Suprapubic skin (tissue), 4 donors: ENCODE measurements at places on chromosomes 13 and 19.
A peak's percentile ranks its signal among the peaks of the same experiment; 100 is the strongest.

DNA sequence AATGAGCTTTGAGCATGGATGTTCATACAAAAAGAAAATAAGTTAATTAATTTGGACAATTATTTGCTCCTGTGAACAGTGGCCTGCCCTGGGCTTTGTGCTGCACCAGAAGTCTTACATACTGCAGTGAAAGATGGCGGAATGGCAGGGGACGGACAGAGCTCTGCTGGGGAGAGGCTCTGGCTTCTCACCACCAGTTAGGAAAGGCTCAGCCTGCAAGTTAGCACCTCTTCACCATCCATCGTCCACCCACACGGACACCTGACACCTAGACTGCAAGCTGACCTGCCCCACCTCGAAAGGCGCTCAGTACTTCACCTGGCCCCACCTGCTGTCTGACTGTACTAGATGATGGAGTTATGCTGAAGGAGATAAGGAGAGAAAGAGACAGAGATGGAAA lies 203.9 kb upstream of the IRS2 start:
- no peak for DNase-seq

DNA sequence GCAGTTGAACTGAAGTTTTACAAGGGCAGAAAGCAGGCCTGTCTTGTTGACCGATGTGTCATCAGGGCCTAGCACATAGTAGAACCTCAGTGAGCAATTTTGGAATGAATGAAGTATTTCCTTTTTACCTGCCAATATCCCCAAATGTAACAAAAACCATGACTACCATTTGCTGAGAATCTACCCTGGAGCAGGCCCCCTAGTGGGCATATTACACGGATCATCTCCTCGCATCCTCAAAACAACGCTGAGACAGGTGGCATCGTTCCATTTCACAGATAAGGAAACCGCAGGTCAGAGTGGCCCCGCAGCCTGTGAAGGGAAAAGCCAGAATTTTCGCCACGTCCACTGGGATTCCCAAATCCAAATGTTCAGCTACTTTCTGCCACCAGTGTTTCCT lies 77.9 kb downstream of the CACNA1A start:
- no peak for DNase-seq

GRCh38 chr13:27104606-27105005 lies 67.0 kb downstream of the USP12 start:
- DNase-seq, result no peak

DNA sequence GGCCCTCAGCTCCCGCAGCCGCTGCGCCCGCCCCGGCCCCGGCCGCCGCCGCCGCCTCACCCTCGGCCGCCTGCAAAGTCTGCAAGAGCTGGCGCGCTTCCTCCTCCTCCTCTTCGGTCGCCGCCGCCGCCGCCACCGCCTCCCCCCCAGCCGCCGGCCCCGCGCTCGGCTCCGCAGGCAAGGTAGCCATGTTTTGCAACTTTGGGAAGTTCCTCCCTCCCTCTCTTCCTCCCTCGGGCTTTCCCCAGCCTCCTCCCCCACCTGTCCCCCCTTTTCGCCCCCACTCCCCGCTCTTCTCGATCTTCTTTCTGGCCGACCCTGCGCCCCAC lies 433 bp downstream of the SIX5 start:
- no peak for DNase-seq

DNA sequence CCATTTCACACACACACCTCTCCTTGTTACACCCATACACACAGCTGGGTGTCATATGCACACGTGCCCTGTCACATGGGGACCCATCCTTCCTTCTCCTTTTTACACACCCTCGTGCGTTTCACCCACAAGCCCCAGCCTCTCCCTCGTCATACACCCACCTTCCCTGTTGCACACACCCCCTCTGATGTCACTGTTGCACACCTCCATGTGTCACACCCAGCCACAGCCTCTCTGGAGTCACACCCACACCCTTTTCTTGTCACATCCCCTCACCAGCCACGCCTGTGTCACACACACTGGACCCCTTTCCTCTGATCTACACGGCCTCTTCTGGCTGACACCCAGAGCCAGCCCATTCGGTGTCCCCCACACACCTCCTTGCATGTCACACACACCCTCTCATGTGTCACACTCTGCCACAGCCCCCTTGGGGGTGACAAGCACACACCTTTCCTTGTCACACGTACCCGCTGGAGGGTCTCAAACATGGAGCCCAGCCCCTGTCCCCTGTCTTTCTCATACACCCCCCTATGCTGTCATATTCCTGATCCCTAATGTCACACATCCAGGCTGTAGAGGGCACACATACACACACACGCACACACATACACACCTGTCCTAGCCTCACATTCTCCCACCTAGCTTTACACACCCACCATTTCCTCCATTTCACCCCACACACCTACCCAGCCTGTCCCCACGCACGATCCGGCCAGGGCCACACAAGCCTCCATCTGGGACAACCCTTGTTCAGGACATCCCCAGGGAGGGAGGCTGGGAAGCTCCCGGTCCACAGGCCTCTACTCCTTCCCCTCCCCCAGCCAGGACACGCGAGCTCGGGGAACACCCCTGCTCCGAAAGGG lies 1.4 kb downstream of the NOVA2 start:
- no peak for DNase-seq

- DNase-seq, result no peak
Measured at GRCh38 chr19:21321996-21322395, 7.2 kb downstream of the ZNF708 start.

- DNase-seq, result no peak
Measured at GRCh38 chr13:71875823-71876222, 8.8 kb upstream of the DACH1 start.

- DNase-seq, result no peak
Measured at GRCh38 chr19:48844472-48844871, 8.2 kb upstream of the HSD17B14 start.

GRCh38 chr13:28138756-28139470 lies 568 bp downstream of the PAN3 start:
- DNase-seq, result peak; percentile 94

DNA sequence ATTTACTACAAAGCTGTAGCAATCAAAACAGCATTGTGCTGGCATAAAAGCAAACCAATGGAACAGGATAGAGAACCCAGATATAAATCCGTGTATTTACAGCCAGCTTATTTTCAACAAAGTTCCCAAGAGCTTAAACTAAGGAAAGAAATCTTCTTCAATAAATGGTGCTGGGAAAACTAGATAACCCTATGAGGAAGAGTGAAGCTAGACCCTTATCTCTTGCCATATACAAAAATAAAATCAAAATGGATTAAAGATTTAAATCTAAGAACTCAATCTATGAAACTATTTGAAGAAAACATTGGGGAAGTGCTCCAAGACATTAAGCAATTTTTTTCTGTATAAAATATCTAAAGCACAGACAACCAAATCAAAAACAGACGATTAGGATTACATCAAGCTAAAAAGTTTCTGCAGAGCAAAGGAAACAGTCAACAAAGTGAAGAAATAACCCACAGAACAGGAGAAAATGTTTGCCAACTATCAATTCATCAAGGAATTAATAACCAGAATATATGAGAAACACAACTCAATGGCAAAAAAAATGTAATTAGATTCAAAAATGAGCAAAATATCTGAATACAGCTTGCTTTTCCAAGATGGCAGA lies 480.7 kb downstream of the LMO7 start:
- no peak for DNase-seq

DNA sequence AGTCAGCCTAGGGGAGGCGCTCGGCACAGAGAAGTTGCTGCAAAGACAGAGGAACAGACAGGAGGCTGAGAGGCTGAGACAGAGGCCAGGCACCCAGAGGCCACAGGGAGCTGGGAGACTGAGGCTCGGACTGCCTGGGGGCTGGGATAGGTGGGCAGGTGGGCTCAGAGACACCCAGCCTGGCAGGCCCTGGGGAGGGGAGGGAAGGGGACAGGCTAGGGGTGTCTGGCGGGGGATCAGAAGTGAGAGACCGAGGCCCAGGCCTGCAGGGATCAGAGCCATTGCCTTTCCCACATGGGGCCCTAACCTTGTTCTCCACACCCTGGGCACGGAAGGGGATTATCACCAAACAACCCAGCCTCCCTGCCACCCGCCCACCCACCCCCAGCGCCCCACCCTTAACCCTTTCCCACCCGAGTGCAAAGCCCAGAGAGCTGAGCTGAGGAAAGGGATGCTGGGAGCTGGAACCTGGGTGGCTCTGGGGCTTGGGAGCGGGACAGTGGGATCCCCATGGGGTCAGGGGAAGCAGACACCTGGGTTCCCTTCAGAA lies 1.3 kb downstream of the NTN5 start:
- DNase-seq, result no peak

GRCh38 chr19:45629704-45630103 lies 9.5 kb downstream of the EML2 start:
- no peak for DNase-seq

- no peak for DNase-seq
Measured at GRCh38 chr13:26326562-26326961, 72.6 kb downstream of the CDK8 start.

DNA sequence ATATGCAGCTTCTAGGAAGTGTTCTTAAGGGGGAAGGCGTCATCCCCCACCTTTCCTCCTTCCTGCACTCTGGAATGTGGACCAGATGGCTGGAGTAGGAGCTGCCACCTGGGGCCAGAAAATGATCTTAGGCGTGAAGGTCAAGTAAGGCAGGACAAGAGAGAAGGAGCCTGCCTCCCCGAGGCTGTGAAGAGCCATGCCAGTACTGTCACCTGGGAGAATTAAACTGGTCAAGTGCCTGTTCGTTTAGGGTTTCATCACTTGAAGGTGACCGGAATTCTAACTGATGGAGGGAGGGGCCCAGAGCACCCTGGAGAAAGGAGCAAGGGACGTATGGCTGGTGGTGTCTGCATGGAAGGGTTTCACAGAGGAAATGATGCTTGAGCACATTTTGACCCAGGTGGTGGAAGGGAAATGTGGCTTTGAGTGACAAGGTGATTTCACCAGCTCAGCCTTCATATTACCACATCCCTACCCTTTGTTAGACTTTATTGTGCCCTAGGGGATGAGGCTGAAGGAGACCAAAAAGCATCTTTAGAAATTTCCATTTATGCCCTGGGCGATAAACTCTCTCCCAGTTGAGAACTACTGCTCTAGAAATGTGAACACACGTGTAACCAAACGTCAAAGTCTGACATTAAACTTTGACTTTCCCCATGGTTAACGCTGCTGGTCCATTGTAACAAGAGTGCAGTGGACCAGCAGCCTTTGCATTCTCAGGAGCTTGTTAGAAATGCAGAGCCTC lies 37.5 kb downstream of the PPP2R1A start:
- no peak for DNase-seq

GRCh38 chr19:33204136-33204973 lies 10.2 kb downstream of the LRP3 start:
- DNase-seq, result no peak

GRCh38 chr13:85108356-85108755 lies 690.9 kb downstream of the SLITRK6 start:
- DNase-seq, result no peak

GRCh38 chr19:34734537-34735103 lies 577 bp downstream of the ZNF181 start:
- no peak for DNase-seq

DNA sequence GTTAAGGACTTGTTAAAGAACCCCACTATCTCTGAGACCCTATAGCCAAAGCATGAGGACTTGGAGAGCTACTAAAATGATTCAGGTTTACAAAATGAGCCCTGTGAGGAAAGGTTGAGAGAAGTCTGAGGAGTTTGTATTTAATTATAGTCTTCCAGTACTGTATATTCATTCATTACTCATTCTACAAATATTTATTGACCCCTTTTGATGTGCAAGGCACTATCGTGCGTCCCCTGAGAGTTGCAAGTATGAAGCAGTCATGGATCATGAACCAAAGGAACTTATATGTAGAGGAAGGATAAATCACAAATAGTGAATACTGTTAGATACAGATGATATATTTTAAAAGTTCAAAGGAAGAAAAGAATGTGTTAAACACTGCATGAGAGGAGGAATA lies 84.4 kb downstream of the DNAJC15 start:
- no peak for DNase-seq

DNA sequence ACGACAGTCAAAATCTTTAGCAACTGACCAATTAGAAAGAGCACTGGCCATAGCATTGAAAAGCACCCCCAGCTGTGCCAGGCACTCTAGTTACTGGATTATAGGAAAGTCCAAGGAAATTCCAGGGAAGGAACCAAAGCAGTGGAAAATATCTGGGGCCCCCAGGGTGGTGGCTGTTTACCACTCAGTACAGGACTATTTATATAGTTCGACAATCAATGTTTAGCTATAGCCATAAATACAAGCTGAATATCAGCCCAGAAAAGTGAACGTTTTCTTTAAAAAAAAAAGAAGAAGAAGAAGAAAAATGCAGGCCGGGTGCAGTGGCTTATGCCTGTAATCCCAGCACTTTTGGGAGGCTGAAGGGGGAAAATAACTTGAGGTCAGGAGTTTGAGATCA lies 55.2 kb upstream of the UBAC2 start:
- no peak for DNase-seq

GRCh38 chr13:94480672-94481145 lies 1.2 kb upstream of the DCT start:
- DNase-seq, result no peak

GRCh38 chr13:68927387-68928026 lies 1180.1 kb upstream of the ATXN8OS start:
- no peak for DNase-seq

GRCh38 chr13:60396783-60397703 lies at the start of gene TDRD3:
TSS of gene TDRD3 (plus strand) at chr13:60397220. CDS start at chr13:60397365, 145 bp downstream.
- DNase-seq, result peak; percentile 86

- no peak for DNase-seq
Measured at GRCh38 chr13:36862722-36863121, 43.7 kb downstream of the RFXAP start.

DNA sequence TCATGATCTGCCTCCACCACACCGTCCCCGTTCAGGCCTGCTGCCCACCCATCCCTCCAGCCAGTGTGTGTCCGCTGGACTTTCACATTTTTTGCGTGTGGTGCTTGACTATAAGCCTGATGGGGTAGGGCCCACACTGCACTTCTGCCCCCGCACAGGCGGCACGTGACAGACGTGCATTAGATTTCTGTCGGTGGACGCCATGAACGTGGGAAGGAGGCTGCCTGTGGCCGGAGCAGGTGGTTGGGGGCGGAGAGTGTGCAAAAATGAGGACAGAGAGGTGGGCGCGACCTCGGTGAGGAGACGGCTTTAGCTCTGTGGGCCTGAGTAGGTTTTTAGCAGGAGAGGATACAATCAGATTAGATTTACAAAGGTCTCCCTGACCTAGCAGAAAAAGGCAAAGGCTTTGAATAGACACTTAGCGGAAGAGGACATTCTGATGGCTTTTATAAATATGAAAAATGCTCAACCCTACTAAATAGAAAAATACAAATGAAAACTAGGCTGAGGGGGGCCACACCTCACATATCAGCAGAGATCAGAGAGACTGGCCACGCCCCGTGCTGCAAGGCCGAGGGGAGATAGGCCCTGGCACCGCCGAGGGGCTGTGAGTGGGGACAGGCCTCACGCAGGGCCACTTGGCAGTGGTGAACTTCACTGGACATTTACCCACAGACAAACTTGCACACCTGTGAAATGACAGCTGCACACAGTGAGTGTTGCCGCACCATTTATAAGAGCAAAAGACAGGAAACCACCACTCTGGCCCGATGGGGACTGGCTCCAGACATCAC lies 25.4 kb downstream of the PAK4 start:
- DNase-seq, result no peak

DNA sequence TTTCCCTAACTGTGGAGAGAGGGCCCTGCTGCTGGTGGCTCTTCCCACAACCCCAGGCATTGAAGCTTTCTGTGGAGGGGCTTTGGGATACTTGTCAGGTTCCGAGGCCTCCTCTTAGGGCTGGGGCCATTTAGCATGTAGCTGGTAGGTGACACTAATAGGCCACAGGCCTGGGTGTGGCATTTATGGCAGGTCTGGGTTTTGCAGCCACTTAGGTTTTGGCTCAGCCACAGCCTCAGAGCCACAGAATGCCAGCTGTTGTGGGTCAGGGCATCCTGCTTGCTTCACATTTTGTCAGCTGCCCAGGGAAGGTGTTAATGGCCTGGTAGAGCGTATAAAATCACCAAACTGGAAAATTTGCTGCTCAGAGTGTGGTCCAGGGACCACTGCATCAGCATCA lies 15.7 kb downstream of the FAM124A start:
- no peak for DNase-seq
